Activated naive CD8-positive, alpha-beta T cell treated with anti-CD3 and anti-CD28 coated beads, Interleukin-2, amount 50 U/mL, for 16 hours (primary cell): ENCODE measurements at places on chromosomes 13 and 19.

GRCh38 chr13:41919741-41920487 is 41.0 kb downstream of the VWA8 start:
- no peak for DNase-seq

- no peak for DNase-seq
Measured at GRCh38 chr19:56927791-56928207, 87.3 kb upstream of the PEG3 start.

- DNase-seq: no peak
Measured at GRCh38 chr19:28785971-28786370, 427.0 kb downstream of the UQCRFS1 start.

DNA sequence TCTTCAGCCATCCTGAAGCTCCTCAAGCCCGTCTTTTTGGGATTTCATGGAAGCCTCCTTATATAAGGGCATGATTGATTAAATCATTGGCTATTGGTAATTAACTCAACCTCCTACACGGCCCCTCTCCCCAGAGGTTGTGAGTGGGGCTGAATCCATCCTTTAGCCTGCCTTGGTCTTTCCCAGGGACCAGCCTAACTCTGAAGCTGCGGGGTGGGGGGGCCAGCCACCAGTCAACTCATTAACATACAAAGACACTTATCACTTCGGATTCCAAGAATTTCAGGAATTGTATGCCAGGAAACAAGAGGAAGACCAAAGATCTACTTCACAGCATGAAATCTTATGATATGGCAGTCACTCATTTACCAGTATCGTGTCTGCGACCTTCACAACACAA is 9.9 kb downstream of the COL4A1 start:
- DNase-seq: no peak

GRCh38 chr19:4487572-4487971 is 15.5 kb downstream of the HDGFL2 start:
- no peak for DNase-seq
